ENCODE measurements at places on chromosomes 3 and 15.

GRCh38 chr15:62913246-62913645, 129.3 kb upstream of the TPM1 start:
- peak; percentile 40 for DNase-seq

GRCh38 chr3:79249701-79250100, 518.1 kb downstream of the ROBO1 start:
- no peak for DNase-seq

GRCh38 chr3:34067536-34068051, 269.2 kb downstream of the PDCD6IP start:
- no peak for DNase-seq

DNA sequence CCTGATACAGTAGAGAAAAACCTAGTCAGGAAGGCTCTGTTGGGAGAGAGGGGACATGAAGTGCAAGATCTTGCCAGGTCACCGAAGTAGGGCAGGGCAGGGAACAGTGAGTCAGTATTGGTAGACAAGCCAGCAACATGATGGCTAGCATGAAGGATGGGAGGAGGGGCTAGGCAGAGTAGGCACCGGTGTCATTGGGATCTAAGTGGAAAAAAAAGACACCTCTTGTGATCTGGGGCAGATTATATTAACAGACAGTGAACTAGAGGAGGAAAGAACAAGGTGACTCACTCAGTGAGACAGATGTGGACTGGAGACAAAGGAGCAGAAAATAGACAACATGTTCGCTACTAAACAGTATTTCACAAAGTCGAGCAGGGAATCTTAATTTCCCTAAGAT, 149.2 kb upstream of the SLC24A5 start:
- DNase-seq: no peak

DNA sequence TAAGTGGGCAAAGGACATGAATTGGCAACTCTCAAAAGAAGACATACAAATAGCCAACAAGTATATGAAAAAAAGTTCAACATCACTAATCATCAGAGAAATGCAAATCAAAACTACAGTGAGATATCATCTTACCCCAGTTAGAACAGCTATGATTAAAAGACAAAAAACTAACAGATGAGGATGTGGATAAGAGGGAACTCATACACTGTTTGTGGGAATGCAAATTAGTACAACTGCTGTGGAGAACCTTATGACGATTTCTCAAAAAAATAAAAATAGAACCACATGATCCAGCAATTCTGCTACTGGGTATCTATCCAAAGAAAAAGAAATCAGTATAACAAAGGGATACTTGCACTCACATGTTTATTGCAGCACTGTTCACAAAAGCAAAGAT, 28.6 kb downstream of the NEK10 start:
- no peak for DNase-seq

- no peak for DNase-seq
Observed at GRCh38 chr3:187005827-187006481, 75.6 kb downstream of the ST6GAL1 start.

DNA sequence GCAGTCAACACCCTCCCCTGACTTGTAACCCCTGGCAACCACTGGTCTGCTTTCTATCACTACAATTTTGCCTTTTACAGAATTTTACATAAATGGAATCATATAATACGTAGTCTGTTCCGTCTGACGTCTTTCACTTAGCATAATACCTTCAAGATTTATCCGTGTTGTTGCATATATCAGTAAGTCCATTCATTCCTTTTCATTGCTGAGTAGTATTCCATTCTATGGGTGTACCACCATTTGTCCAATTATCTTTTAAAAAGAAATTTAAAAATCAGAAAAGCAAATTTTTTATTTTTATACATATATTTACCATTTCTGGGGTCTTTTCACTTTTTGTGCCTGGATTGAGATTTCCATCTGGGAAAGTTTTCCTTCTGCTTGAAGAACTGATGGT, 35.5 kb downstream of the NOX5 start:
- no peak for DNase-seq

DNA sequence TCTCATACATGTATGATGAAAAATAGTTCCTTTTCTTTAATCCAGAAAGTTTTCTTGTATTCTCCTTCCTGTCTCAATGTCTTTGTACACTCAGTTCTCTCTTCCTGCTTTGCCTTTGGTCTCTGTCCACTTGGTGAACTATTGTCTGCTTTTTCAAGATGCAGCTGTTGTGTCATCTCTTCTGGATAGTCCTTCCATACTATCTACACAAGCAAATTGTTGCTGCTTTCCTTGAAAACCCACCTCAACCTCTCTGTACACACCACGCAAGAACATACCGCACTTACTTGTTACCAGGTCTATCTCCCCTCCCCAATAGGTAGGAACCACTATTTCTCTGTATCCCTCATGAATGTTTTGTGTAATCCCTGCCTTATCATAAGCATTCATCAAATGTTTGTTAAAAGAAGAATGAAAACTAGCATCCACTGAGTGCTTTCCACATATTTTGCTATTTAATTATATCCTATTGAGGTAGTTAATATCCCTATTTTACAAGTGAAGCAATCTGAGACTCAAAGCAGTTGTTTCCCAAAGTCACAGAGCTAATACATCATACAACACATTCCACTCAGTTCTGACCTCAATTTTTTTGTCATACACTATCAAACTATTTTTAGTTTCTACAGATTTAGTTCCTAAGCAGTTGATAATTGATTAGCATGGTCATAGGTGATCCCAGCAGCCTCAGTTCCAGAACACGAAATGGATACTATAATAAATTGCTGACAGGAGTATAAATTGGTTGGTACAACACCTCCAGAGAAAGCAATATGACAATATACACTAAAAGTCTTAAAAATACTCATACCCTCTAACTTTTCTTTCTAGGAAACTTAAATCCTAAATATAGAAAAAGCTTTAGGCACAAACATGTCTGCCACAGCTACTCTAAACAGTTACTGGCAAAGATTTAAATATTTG, 19.6 kb downstream of the HACL1 start:
- no peak for DNase-seq

- DNase-seq: no peak
Observed at GRCh38 chr15:84785053-84785452, 32.1 kb upstream of the ALPK3 start.

DNA sequence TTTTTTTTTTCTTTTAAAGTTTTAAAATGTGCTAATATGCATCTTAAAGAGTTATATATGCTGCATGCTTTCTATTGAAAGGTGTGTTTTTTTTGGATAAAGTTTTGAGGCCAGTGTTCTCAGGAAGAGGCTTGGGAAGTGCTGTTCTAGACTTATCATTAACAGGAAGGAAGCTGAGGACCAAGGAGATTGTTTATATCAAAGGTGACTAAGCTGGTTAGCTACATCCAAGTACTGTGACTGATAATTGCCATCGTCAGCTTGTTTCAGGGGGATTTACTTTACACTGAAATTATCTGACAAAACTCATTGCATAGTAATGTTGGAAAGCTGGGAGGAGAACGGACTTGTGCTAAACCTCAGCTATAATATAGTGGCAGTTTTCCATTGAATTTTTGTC, 36.3 kb upstream of the UTS2B start:
- DNase-seq: no peak

DNA sequence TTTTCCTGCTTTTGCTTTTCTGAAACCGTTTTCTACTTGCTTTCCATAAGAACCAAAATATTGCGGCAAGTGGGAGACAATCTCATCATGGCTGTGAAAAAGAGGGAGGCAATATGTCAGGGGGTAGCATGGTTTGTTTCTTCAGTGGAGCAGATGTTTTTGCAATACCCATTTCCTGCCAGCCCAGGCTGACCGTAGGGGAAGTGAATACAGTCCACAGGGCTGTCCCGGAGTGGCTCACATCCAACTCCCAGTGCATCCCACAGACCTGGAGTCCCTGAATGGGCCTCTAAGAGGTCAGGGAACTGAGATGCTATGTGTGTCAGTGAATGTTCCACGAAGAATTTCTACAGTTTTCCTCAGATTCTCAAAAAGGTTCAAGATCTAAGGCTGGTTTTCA, 69.6 kb downstream of the EPHB1 start:
- peak; percentile 19 for DNase-seq

DNA sequence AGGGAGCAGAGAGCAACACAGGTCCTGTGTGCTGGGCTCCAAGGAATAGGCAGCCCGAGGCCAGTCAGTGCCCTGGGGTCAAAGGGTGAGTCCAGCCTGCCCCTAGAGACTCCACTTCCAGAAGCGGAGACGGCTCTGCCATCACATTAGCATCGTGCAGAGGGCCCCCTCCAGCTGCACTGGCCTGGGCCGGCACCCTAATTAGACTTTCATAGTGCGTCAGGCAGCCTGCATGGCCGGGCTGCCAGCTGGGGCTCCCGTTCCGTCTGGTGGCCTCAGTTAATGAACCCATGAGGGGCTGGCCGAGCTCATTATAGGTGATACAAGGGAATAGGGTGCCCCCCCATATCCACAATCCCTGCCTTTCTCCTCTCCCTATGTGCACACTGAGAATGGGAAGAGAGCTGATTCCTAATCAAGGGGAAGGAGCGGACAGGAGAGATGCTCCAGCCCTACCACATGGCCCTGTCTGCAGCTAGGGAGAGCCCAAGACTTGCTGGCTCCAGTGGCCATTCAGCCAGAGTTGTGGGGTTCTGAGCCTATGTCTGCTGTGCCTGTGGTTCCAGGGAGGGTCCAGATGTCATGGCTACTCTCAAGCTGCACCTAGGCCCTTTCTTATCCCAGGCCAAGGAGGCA, 128.0 kb downstream of the SRGAP3 start:
- no peak for DNase-seq

DNA sequence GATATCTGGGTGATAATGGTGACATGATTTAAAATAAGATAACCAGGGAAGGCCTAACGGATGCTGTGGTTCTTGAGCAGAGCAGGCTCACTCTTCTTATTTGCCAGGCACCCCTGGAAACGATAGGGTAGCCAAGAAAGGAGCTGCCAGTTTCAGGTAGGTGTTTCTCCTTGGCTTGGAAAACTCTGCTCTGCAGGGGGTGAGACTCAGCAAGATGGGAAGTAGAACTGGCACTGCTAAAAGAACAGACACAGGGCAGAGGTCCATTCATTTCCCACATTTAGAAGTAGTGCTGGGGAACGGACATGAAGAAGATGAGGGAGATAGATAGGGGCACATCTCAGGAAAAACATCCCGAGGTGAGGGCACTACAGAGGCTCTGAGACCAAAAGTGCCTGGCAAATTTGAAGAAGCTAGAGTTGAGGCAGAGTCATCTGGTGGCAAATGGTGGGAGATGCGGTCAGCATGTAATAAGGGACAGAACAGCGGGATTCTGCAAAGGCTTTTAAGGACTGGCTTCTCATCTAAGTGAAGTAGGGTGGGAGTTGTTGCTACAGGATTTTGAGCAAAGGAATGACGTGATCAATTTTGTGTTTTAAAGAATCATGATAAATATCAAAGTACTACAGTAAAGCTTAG, 323.4 kb upstream of the PLSCR5 start:
- DNase-seq: no peak

- peak; percentile 79 for DNase-seq
Observed at GRCh38 chr15:67863442-67863987, 23.7 kb upstream of the RNU6-1 start.

- DNase-seq: peak; percentile 62
Observed at GRCh38 chr3:59482684-59483083, 432.9 kb upstream of the CFAP20DC start.

GRCh38 chr15:58498821-58499580, 67.2 kb downstream of the LIPC start:
- peak; percentile 72 for DNase-seq

DNA sequence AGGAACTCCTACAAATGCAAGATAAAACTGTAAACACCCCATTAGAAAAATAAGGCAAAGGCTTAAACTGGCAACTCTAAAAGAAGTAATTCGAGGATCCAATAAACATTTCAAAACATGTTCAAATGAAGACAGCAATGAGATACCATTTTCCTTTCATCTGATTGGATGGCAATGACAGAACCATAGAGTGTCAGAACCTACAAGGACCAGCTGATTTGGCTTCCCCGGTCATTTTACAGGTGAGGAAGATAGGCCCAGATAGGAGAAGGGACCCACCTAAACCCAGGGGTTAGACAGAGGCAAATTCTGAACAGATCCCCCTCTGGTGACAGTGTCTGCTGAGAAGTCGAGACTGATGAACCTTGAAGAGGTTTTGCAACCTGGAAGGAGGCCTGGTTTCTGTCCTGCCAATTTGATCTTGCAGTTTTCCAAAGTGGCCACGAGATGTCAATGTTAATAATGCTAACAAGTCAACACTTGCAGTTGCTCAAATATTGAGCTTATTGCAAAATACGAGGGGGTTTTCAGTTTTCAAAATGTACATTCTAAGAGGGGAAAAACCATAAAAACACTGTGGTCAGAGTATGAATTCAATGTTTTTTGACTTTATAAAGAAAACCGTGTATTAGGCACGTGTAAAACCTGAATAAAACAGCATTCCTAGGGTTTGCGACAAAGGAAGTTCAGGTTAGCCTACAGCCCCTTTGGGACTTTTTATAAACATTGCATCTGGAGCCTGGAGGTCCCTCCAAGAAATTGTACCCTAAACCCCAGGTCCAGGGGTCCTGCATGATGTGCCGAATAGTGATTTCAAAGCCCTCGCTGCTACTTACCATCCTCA, 21.5 kb downstream of the CFAP161 start:
- DNase-seq: peak; percentile 67

- no peak for DNase-seq
Observed at GRCh38 chr15:48935236-48935635, 28.5 kb downstream of the SHC4 start.

- DNase-seq: no peak
Observed at GRCh38 chr15:64247535-64247905, 84.7 kb upstream of the PPIB start.

DNA sequence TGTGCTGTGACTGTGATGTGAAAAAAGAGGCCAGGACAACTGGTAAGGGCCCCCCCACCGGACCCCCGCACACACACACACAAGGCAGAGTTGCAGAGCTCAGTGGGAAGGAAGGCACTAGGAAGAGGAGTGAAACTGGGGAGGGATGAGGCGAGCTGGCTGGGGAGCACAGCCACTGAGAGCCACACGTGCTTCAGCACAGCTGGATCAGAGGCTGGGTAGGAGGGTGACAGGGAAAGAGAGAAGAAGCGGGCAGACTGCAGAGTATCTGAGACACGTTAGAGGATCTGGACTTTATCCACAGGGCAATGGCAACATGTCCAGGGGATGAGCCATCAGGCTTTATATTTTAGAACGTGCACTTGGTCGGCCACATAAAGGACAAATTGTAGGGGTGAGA, 38.0 kb upstream of the TKT start:
- no peak for DNase-seq

- DNase-seq: peak; percentile 16
Observed at GRCh38 chr3:190458040-190458439, 8.3 kb upstream of the TMEM207 start.

- DNase-seq: no peak
Observed at GRCh38 chr15:64066451-64066850, 20.2 kb upstream of the DAPK2 start.

- peak; percentile 28 for DNase-seq
Observed at GRCh38 chr3:43691120-43691995, 620 bp downstream of the ABHD5 start.
